ENCODE measurements at places on chromosomes 1 and 21. TPM values are rescaled to one million over a fixed set of nuclear protein-coding genes. Genes with fewer than 3 reads are reported as not detected.
A peak's percentile ranks its signal among the peaks of the same experiment; 100 is the strongest.

DNA sequence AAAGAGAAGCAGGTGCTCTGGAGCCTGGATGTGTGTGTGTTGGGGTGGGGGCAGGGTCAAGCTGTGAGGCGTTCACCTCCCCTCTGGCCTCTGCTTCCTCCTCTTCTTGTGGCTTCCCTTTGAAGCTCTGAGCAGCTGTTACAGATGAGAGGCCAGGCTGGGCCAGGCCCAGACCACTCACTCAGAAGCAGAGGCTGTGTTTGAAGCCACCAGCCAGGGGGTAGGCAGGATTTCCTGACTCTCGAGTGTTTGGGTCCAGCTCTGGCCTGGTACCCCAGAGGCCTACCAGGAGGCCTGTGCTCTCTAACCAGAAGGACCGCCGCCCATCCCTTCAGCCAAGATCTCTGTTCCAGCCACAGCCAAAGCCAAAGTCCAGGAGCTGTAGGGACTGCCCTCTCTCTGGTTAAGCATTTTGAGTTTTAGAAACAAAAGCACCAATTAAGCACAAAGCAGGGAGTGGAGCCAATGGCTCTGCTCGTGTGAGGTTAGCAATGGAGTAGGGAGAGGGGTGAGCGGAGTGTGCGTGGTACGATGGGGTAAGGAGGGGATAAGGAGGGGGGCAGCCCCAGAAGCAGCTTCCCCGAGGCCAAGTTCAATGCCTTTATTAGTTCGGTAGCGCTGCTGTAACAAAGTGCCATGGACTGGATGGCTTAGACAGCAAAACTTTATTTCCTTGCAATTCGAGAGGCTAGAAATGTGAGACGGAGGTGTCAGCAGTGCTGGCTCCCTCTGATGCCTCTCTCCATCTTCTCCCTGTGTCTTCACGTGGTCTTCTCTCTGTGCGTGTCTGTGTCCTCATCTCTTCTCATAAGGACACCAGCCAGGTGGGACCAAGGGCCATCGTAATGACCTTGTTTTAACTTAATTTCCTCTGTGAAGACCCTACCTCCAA is 20.5 kb downstream of the RCSD1 start:
- no peak for DNase-seq

DNA sequence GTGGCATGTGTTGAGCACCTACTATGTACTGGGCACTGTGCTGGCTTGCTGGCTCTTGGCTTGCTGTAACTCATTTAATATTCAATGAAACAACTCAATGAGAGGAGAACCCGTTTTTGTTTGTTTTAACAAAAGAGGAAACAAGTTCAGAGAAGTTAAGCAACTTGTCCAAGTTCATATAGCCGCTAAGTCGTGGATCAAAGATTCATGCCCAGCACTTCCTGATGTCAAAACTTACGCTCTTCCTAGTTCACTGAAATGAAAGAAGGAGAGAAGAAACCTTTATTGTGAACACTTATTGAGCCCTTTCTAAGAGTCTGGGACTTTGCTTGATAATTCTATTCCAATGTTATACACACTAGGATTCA is 475.9 kb downstream of the PTPRU start:
- no peak for DNase-seq

- DNase-seq, result peak; percentile 4
Observed at GRCh38 chr1:17998889-17999288, 108.7 kb upstream of the IGSF21 start.

GRCh38 chr1:204738506-204738905 is 53.0 kb upstream of the LRRN2 start:
- no peak for DNase-seq

GRCh38 chr1:9308236-9308785 is 15.6 kb downstream of the SPSB1 start:
- no peak for DNase-seq

DNA sequence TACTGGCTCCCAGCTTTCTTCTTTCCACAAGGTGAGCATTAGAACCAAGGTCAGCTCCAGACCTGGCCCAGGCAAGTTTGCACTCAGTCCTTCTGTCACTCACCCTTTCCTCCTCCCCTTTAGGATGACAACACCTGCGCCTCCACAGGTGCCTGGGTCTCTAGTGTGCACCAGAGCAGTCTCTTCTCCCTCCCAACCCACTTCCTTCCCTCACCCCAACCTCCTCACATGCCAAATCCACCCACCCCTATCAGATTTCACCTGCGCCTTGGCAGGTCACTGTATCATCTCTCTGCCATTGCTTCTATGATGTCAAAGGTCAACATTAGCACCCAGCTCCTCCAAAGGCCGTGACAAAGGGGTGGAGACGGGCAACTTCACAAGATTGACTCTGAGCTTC is 38.0 kb downstream of the LBR start:
- DNase-seq, result no peak

- DNase-seq, result no peak
Observed at GRCh38 chr21:42626171-42626570, 27.2 kb upstream of the PDE9A start.

DNA sequence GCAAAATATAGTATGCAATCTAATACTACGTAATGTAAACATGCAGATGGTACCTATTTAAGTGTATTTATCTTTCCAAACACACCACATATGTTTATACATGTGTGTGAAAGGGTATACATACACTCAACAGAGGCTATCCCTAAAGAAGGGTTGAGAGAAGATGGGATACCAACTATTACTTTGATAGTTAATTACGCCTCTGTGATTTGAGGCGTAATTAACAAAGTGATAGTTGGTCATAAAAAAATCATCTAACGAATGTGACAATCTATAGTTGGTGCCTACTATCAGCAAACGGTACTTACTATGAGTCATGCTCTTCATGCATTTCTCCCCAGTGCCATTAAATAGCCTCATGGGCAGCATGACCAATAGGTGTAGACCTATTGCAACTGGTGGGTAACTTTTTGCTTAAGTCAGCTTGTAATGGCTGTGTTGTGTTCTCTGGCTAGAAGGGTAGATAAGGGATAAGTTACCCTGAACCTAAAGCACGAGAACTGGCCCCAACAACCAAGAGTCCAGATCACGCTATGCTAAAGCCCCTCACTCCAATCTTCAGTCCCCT is 15.3 kb downstream of the RCAN1 start:
- DNase-seq, result no peak

DNA sequence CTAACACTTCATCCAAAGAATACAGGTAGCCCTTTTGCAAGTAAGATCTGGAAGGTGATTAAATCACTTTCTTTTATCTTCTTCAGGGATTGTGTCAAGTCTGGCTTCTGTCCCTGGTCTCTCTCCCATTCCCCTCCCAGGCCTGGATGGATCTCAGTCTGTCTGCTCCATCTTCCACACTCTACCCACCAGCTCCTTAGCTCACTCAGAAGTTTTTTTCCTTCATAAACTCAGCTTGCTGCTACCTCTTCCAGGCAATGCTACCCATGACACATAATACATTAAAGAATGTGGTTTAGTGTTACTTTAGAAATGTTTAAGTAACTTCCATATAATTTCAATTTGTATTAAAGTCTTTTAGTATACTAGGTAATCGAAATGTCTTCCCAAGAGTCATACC is 133.1 kb downstream of the AKT3 start:
- DNase-seq, result peak; percentile 61

GRCh38 chr1:160834945-160835565 is 27.6 kb downstream of the CD244 start:
- DNase-seq, result peak; percentile 31

DNA sequence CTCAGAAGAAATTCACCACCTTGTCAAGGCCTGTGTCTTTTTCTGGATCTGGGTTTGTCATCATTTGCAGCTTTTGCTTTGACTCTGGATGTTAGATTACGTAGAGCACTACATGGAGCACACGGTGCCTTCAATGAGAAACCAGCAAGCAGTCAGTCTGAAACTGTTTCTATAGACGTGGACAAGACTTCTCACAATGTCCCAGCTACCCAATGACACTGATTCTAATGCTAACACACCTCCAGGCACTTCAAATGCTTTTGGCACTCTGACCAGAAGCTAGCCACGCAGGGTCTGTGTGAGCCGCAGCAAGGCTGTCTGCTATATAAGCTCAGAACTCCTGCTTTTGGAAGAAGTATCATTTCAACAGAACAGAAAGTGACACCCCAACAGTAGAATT is 38.2 kb downstream of the ITPKB start:
- DNase-seq, result no peak

DNA sequence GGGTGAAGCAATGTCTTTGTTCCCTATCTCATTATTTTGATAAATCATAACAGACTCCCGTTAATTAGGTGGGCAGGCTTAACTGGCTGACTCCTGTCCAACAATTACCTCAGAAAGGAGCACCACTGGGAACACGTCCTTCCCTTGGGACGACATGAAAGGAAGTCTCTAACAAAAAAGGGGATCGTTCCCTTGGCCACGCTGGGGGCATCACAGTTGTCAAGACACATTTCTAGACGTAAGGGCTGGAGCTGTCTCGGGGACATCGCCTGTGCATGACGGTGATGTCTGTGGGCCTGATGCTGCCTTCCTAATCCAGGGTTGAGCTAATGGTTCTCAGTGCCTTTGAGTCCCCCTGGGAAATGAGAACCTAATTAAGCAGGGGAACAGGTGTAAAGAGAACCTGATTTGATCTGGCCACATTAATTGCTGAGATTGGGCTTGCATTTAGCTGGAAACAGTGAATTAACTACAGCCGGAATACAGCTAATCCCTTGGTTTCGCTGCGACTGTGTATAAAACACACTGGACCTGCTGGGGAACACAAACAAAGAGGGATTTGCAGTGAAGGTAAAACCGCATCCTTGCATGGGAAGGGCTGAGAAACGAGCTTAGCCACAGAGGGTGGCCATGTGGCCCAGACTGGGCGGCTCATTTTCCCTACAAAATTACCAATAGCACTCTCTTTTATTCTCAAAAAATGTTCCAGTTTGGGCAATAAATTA is 111.8 kb downstream of the MRPS6 start:
- DNase-seq, result no peak

- no peak for DNase-seq
Observed at GRCh38 chr1:12102066-12102465, 39.0 kb downstream of the TNFRSF8 start.

- no peak for DNase-seq
Observed at GRCh38 chr1:118985640-118986554, 2.2 kb downstream of the TBX15 start.

GRCh38 chr1:201414051-201414738 is 7.3 kb downstream of the TNNI1 start:
- no peak for DNase-seq

STIL gene
- 17.2 TPM for total RNA-seq

KRTAP12-4 gene
- not detected for total RNA-seq

ADGRL4 gene
- total RNA-seq, result 3.2 TPM

RAB42 gene
- 0.83 TPM for total RNA-seq

PGLYRP4 gene
- total RNA-seq, result not detected

MFAP2 gene
- total RNA-seq, result 2.5 TPM

GUCA2A gene
- total RNA-seq, result not detected

KLF17 gene
- total RNA-seq, result 0.28 TPM

AXDND1 gene
- not detected for total RNA-seq

GJC2 gene
- total RNA-seq, result 1.1 TPM

WNT3A gene
- total RNA-seq, result not detected

GORAB gene
- 17.2 TPM for total RNA-seq
